ENCODE measurements at places on chromosomes 13 and 19.

DNA sequence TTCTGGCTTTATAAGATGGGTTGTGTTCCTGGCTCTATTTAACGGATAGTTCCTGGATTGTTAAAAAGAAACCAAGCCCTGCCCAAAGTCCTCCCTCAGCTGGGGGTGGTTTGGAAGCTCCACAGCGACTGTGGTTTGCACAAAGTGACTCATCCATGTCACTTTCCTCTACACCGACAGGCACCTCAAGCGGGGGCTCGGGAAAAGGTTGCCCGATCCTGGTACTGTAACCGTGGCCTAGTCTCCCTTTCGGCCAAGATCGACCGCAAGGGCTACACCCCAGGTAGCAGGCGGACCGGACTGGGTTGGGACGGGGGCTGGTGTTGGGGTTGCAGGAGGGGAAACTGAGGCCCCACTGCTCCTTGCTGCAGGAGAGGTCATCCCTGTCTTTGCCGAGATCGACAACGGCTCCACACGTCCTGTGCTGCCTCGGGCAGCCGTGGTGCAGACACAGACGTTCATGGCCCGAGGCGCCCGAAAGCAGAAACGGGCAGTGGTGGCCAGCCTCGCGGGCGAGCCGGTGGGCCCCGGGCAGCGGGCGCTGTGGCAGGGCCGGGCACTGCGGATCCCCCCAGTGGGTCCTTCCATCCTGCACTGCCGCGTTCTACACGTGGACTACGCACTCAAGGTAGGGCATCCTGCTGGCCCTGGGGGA, 1.6 kb downstream of the ARRDC2 start:
- DNase-seq: no peak

DNA sequence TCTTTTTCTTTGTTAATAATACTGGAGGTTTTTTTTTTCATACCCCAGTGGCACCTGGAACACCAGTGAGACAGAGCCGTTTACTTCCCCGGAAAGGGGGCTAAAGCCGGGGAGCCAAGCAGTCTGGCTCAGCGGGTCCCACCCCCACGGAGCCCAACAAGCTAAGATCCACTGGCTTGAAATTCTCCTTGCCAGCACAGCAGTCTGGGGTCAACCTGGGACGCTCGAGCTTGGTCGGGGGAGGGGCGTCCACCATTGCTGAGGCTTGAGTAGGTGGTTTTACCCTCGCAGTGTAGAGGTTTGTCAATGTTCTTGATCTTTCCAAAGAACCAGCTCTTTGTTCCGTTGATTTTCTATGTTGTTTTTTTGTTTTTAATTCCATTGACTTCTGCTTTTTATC, 94.6 kb upstream of the DIAPH3 start:
- no peak for DNase-seq

DNA sequence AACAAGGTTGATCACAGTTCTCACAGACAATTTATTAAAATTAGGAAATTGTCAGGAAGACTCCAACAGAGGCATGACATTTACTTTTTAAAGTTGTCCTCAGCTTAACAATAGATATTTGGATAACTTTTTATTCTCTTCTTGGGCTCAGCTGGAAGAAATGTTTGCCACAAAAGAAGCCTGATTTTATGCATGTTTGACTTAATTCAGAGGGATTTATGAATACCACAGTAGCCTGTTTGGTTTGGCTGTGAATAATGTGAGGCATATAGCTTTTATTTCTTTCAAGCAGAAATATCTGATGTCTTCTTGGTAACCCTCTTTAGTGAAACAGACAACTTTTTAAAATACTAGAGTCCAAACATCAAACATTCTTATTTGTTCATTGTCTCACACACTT, 1464.5 kb upstream of the SLC10A2 start:
- DNase-seq: no peak

DNA sequence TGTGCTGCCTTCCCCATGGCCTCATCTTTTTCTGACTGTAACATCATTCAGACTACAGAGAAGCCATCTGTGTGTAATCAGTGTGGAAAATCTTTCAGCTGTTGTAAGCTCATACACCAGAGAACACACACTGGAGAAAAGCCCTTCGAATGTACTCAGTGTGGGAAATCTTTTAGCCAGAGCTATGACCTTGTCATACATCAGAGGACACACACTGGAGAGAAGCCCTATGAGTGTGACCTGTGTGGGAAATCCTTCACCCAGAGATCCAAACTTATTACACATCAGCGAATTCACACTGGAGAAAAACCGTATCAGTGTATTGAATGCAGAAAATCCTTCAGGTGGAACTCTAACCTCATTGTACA, 17.2 kb upstream of the ZNF8 start:
- no peak for DNase-seq

- no peak for DNase-seq
Observed at GRCh38 chr13:73697166-73697565, 437.0 kb downstream of the KLF12 start.

DNA sequence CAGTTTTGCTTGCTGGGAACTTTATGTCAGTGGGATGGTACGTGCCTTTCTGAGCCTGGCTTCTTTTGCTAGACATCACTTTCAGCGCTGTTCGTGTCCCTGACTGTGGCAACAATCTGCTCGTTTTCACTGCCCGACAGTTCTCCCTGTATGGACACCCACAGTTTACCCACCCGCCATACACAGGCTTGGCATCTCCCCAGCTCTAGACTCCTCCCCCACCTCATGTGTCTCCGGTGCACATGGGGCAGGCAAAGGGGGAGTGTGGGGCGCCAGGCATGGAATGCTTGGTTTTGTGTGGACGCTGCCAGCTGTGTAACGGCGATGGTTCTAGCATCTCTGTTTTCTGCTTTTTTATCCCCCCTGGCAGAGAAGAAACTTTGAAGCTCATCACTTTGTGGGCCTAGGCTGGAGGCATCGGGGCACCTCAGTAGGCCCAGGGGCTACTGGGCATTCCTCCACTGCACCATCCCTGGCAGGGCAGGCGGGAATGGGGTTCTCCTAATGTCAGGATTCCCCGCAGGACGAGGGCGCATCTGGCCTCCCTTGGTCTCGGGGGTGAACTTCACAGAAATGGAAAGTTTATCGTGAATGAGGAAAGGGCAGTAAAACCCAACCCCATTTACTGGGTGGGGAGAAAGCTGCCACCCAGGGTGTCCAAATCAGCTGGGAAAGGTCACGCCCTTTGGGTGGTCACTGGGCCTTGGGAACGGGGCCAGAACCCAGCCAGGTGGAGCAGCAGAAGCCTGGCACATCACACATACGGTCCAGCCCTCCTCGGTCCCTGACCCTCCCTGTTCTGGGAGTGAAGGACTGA, 60.8 kb downstream of the CEBPG start:
- DNase-seq: peak; percentile 13

DNA sequence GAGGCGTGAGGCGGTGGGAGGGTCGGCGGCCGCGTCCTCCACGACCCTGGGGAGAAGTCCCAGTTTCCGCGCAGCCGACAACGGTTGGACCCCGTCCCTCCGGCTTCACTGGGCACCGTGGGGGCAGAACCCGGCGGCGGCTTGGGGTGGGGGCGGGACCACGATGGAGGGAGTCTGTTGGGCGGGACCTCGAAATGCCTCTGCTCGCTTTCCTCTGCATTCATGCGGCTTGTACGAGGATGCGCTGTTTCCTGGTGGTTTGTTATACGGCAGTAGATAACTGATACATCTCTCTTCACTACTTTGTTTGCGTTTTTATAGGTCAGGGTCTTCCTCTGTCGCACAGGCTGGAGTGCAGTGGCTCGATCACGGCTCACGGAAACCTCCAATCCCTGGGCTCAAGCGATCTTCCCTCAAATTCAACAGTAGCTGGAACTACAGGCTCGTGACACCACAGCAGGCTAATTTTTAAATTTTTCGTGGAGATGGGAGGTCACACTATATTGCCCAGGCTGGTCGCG, 24.6 kb upstream of the ZNF846 start:
- DNase-seq: no peak

- DNase-seq: no peak
Observed at GRCh38 chr13:113350065-113350937, 13.6 kb downstream of the GRTP1 start.

DNA sequence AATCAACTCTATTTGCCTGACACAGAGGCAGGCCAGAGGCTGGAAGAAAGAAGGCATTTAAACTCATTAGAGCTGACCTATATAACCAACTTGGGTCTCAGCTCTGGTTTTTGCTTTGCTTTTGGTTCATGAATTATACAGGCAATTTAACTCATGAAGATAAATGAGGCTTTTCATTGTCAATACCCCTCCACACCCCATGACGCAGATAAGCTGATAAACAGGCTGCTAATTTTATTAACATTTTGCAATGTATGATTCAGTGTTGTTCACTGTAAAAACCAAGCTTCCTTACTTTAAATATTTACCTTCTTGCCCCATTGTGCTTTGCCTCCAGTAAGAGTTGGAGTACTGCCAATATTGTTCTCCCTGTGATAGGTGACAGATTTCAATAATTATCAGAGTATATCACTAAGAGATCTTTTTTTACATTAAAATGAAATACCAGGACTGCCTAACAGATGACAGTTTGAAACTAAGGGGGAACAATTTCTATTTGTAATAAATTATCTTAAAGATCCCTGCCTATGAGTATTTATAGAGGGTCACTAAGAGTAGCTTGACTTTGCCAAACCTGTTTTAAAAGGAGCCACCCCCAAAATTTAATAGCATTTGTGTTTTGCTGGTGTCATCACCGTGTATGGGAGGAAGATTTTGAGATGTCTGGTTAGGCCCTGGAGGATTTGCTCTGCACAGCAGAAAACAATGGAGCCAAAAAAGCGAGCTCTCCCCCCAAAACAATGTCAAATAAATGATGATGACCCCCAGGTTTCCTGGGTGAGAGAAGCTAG, 472.7 kb upstream of the NBEA start:
- DNase-seq: no peak

DNA sequence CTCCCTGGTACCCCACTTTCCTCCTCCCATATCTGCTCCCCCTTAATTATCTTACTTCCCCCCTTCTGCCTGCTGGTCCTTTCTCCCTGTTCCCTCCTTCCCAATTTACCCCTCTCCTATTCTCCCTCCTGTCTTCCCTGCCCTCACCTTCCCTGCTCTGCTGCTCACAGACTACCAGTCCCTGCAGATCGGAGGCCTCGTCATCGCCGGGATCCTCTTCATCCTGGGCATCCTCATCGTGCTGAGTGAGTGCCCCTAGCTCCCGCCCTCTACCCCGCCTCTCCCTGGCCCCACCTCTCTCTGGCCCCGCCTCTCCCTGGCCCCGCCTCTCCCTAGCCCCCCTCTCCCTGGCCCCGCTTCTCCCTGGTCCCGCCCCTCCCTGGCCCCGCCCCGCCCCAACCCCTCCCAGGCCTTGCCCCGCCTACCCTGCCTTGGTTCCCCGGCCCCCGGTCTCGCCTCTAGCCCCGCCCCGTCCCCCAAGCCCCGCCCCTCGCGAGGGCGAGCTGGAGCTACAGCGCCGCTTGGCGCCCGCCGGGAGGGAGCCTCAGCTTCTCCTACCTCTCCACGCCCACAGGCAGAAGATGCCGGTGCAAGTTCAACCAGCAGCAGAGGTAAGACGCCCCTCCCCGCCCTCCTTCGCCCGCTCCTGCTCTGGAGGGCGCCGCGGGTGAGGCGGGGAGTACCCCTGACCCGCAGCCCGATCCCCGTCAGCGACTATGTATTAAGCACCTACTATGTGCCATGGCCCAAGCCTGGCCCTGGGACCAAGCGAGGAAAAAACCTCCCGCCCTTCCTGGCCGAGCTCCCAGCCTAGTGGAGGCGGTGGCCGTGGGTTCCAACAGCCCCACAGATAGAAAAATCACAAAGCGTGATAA, 1.9 kb upstream of the FXYD7 start:
- peak; percentile 95 for DNase-seq
